Head of caudate nucleus (tissue), 42 donors: ENCODE measurements at places on chromosomes 2 and 18.

GRCh38 chr2:105243961-105244360 is 2.4 kb downstream of the GPR45 start:
- no peak for DNase-seq

DNA sequence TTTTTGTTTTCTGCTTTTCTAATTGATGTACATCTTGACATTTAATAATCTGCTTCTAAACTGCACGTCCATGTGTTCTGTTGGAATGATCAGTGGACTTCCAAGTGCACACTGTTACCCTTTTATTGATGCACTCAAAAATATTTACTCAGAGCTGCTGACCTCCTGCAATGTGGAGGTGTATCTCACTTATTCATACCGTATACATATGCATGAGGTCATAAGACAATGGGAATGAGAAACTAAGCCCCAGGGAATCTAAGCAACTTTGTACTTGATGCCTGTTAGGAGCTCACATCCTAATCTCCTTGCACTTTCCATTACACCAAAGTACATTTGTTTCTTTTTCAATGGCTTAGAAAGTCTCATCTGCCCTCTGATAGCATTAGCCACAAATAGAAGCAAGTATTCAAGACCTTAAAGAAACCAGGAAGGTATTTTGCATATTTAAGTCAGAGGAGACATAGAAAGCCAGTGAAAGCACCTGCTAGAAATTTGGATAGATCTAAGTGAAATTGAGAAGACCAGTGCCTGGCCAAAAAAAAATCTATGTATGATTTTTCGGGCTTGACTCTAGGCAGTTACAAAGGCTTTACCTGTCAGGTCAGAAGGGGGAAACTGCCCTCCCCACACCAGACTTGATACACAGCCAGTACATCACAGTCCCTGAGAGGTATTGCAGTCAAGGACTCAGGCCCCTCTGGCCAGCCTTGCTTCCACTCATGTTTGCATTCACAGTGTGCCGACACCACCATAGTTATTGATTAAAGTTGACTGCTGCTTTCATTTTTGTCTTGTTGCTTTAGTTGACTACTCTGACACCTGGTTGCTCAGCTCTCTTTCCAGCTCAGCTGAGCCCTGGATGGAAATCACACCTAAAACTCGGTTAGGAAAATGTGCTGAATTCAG is 391.7 kb upstream of the CYRIA start:
- DNase-seq = no peak

- no peak for DNase-seq
Observed at GRCh38 chr2:76187415-76187814, 476.7 kb upstream of the GCFC2 start.

- no peak for DNase-seq
Observed at GRCh38 chr2:201452922-201453643, 1.5 kb downstream of the STRADB start.

GRCh38 chr2:42169874-42170521 is 845 bp downstream of the EML4 start:
- no peak for DNase-seq

- DNase-seq = no peak
Observed at GRCh38 chr2:176445956-176446355, 176.7 kb downstream of the MTX2 start.

DNA sequence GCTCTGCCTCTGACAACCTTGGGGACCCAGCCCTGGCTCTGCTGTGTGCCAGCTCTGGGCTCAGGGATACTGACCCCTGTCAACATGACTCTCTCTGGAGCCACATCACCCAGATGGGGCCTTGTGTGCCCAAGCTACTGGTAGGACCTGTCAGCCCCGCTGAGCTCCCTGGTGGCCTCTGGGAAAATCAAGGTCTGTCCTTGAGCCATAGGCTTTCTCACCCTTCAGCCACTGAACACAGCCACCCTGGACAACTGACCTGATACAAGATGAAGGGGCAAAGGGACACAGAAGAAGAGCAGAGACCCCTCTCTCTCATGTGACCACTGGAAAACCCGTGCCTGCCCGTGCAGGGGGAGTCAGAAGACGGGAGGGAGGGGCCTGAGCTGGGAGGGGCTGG is 7.8 kb downstream of the CCDC74A start:
- peak; percentile 11 for DNase-seq
